ENCODE measurements at places on chromosomes 13 and 19.
A peak's percentile ranks its signal among the peaks of the same experiment; 100 is the strongest.

DNA sequence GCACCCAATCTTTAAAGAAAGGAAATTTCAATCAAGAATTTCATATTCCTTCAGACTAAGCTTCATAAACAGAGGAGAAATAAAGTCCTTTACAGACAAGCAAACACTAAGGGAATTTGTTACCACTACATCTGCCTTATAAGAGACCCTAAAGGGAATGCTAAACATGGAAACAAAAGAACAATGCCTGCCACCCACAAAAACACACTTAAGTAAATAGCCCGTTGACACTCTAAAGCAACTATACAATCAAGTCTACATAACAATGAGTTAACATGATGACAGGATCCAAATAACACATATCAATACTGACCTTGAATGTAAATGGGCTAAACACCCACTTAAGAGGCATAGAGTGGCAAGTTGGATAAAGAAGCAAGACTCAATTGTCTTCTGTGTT is 1056.9 kb upstream of the ATXN8OS start:
- DNase-seq = no peak

- no peak for DNase-seq
Measured at GRCh38 chr13:40149611-40150274, 494.3 kb downstream of the COG6 start.

DNA sequence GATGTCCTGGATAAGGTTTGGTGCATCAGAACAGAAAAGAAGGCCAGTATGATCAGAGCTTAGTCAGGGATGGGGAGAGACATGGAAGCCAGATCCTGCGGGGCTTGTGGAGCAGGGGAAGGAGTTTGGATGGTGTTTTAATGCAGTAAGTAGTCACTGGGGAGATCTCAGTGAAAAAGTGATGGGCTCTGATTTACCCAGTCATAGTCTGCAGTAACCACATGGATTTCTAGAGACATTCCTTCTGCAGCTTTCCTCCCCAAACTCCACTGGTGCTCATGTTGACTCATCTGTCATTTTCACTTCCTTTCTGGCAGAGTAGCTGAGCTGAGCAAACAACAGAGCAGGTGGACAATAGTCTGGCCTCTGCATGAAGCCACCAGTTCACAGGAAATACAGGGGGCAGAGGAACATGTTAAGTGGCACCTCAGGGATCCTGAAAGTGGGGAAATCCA is 144.1 kb downstream of the DPF1 start:
- DNase-seq = no peak

- DNase-seq = no peak
Measured at GRCh38 chr13:50437252-50437651, 406.2 kb downstream of the DLEU7 start.

- DNase-seq = no peak
Measured at GRCh38 chr19:22882797-22883196, 50.7 kb downstream of the ZNF723 start.

DNA sequence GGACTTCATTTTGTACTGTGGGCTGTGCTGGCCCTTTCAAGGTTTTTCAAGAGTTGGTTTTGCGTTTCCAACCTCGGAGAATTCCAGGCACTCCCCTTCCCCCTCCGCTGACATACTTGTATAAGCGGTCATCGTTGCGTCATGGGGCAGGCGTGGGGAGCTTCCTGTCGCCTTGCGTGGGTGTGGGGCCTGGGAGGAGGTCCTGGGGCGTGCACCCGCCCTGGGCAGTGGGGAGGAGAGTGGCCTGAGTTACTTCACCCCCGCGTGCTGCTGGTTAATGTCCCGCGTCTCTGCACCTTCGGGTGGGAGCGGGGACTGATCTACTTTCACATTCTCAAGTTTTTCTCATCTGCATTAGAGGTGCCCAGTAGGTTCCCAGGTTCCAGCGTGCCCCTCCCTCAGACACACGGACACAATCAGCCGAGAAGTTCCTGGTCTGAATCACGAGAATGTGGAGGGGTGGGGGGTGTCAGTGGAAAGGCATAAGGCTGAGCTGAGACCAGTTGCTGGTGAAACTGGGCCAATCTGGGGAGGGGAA is 4.1 kb downstream of the IER2 start:
- peak; percentile 61 for DNase-seq

Data from NCI-H526 (cell line).